Right forelimb (tissue), 1 donor: ENCODE measurements at places on chromosomes 12 and 14.

DNA sequence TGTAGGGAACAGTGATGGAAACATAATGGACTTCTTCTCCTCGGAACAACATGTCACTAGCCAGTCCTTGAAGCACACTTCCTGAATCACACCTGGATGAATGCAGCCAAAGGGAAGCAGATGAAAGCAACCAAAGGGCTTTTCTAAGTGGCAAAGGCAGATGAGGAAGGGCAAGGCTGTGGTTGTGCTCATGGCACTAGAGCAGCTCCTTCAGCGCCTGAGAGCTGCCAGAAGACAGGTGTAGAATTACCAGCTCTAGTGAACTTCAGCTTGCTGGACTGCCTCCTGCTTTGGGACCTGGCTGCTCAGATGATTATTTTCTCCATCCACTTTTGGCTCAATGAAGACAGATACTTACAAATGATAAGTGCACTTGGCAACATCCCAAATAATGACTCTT, 1372.1 kb upstream of the SEL1L start:
- no peak for DNase-seq

DNA sequence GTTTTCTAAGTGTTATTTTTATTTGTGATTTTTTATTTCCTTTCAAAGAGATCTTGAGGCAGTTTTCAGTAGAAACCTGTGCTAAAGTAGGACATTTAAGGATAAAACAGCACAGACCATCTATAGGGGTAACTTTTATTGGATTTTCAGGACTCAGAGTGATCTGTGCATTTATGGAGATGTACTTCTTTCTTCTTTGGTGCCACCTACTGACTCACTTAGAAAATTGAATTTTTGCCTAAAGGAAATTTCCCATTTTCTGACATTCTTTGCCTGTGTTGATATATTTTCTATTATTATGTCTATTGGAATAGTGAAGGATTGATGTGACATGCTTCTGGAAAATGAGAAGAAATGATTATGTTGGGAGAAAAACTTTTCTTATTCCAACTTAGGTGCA, 113.0 kb downstream of the UNC79 start:
- DNase-seq: no peak

DNA sequence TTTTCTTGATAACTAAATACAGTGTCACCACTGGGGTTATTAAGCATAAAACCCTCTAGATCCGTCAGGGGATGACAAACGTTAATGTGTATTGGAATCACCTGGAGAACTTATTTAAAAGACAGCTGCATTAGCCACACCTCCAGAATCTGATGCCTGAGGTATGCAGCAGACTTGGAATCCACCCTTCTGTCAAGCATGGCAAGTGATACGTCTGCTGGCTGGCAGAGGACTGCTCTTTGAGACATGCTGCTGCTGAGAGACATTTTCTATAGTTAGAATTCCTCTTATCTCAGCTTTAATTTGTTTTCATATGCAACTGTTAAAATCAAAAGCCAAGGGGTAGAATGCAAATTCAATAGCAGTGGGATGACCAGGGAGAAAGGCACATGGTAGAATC, 496.3 kb downstream of the NELL2 start:
- DNase-seq: no peak

GRCh38 chr12:90858252-90858651, 96.7 kb downstream of the CCER1 start:
- DNase-seq: no peak

GRCh38 chr12:16349131-16349460, 1.7 kb downstream of the MGST1 start:
- no peak for DNase-seq
